Mesothelial cell of epicardium (in vitro differentiated cells): ENCODE measurements at places on chromosomes 3 and 15. TPM values are rescaled to one million over a fixed set of nuclear protein-coding genes. Genes with fewer than 3 reads are reported as not detected.

CHL1 gene
- total RNA-seq = not detected in 3 replicates

PROS1 gene
- 15.4 to 16.9 TPM (median 16.0 TPM) in 3 replicates for total RNA-seq

DNA sequence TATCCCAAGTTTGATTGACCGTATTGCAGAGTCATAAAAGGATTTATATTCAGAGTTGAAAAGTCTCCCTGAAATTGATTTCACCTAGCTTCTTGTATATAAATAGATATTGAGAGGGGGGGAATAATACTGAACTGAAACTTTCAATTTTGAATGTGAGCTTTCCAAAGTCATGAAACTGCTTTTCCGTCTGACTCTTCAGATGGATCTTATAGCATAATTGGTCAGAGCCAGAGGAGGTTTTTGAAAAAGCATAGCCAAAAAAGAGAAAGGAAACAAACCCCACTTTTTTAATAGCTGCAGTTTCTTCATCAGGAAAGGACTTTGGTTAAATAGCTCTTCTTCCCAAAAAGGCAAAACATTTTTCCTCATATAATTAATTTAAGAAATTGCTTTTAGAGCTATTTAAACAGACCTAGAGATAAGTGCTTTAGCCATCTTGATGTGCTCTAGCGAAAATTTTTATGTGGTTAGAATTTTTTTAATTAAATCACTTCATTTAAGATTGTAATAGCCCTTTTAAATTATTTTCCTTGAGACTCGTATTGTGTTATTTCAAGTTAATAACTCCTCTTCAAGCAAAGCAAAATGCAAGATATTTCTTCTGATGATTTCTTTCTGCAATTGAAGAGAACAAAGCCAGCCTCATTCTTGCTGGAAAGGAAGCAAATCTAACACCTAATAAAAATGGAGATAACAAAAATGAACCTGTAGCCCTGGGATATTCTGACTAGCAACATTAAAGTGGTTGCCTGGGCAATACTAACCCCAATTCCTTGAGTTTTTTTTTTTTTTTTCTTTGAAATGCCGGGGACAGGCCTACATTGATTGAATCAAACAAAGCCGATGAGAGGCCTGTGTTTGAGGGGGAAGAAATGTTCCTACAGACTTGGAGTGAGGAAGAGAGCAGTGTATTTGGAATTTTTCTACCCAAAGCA is 173.6 kb downstream of the PTPRG start:
- H3K36me3 ChIP-seq = no peaks in the 10 kb centered on the region
- peak overlapping the region; percentile 67 for H3K27ac ChIP-seq
- H3K4me1 ChIP-seq = peaks cover 27% of the 10 kb centered on the region

DNA sequence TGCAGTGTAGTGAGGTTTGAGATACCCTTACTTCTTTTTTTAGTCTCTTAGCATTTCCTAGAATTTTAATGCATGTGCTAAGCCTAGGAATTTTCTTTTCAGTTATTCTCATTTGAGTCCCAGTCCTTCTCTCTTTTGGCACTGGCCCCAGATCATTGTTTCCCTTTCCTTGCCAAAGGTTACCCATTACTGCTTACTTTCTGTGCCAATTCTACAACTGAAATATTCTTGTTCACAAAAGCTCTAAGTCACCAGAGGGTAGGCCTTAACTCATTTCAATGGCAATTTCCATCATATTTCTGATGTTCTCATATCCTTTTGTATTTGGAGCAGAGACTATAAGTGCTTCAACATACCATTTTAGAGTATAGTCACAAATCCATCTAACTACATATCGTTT is 199.6 kb upstream of the CBLB start:
- H3K4me3 ChIP-seq = no peak overlapping the region
- no peak for DNase-seq
- no peak overlapping the region for H3K27ac ChIP-seq
- no peaks in the 10 kb centered on the region for H3K27me3 ChIP-seq
- no peaks in the 10 kb centered on the region for H3K4me1 ChIP-seq
- H3K36me3 ChIP-seq = peaks cover 21% of the 10 kb centered on the region

DNA sequence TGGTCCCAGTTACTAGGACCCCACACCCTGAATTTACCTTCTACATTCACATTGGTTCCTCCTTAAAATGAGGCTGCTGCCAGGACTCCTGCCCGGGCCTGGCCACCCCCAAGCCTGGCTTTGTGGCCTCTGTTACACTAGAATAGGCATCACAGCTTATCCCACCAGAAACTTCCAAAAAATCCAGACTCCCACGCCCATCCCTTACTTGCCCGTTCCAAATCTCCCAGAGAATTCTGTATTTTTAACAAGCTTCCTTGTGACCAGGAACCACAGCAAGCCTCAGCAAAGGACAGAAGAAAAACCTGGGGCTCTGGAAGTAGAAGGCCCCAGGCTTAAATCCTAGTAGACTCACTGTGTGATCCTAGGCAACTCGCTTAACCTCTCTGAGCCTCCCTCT is 36.0 kb upstream of the SLC6A1 start:
- H3K4me1 ChIP-seq = no peaks in the 10 kb centered on the region
- DNase-seq = no peak
- H3K27ac ChIP-seq = no peak overlapping the region
- H3K4me3 ChIP-seq = no peak overlapping the region
- H3K27me3 ChIP-seq = peaks cover 67% of the 10 kb centered on the region

GRCh38 chr3:104429727-104430126 is 937.0 kb upstream of the ALCAM start:
- no peak overlapping the region for H3K4me3 ChIP-seq
- DNase-seq = no peak
- no peak overlapping the region for H3K27ac ChIP-seq
- H3K27me3 ChIP-seq = no peaks in the 10 kb centered on the region
- H3K4me1 ChIP-seq = peaks cover 9% of the 10 kb centered on the region

DNA sequence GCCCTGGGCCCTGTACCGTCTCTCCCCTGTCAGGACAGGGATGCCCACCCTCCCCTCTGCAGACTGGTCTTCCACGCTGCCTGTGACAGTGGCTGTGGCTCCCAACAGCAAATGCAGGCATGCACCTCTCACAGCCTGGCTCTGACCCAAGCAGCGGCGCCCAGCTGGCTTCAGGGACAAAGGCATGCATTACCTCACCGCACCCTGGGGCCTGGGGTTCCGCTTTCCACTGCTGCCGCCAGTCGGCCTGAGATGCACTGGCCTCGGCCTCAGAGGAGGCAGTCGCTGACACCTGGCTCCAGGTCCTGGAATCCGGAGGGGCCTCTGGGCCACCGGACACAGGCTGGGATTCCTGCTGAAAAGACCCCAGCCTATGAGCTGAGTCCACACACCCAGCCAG is 70.3 kb downstream of the SCN5A start:
- no peak overlapping the region for H3K4me3 ChIP-seq
- H3K4me1 ChIP-seq = peaks cover 5% of the 10 kb centered on the region
- no peak for DNase-seq
- H3K36me3 ChIP-seq = no peaks in the 10 kb centered on the region
- peaks cover 4% of the 10 kb centered on the region for H3K27me3 ChIP-seq
- H3K27ac ChIP-seq = no peak overlapping the region

- H3K4me1 ChIP-seq = no peaks in the 10 kb centered on the region
- H3K4me3 ChIP-seq = no peak overlapping the region
- no peak overlapping the region for H3K27ac ChIP-seq
- no peak for DNase-seq
Measured at GRCh38 chr15:42138968-42139386, 17.5 kb downstream of the PLA2G4F start.

DNA sequence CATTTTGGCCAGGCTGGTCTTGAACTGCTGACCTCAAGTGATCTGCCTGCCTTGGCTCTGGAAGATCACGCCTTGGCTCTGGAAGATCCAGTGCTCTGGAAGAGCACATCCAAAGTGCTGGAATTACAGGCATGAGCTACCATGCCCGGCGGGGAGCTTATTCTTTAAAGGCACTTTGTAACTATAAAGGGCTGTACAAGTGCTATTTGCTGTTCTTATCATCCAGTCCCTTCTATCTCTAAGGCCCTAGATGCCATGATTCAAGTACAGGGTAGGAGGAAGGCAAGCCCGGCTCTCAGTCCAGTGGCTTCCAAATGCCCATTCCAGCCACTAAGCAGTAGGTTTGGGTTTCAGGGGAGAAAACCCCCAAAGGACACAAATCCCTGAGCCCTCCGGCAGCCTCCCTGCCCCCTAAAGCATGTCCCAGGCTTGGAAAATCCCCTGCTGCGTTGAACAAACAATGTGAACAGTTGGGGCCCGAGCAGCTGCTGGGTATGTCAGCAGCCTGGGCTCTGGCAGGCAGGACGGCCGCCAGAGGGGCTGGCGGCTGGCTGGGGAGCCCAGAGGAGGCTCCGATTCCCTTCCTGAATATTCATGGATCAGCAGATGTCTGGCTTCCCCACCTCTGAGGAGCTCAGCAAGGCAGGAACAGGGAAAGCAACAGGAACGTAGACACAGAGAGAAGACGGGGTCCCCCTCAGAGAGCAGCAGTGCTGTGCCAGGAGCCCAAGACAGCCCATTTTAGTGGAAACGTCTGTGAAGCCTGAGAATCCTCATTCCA is 7.7 kb downstream of the IGDCC4 start:
- peaks cover 28% of the 10 kb centered on the region for H3K4me1 ChIP-seq
- H3K27ac ChIP-seq = peak overlapping the region; percentile 88
- no peaks in the 10 kb centered on the region for H3K27me3 ChIP-seq
- no peaks in the 10 kb centered on the region for H3K36me3 ChIP-seq
- peak; percentile 51 for DNase-seq

DNA sequence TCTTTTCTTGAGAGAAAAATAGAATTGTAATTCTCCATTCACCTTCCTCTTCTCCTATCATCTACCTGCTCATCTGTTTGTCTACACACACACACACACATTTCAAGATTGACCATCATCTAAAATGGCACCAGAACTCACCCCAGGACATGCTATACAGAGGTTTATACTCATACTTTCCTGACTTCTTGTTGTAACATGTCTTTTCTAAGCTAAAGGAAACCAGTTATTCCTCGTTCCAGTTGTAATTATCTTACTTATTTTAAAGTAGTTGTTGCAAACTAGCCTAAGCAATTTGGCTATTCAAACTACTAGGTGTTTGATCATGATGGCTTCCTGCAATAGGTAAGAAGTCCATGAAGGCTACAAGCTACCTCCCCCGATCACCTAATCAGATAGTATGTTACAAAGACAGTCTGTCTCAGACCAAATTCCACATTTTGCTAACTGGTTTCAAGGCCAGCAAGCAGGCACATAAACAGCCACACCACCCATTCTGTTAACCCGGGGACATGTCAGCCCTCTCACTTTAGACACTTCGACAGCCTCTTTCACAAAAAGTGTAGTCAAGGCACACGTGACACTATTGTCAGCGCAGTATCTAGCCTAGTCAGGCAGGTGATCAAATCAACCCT is 189.7 kb downstream of the SHQ1 start:
- no peak overlapping the region for H3K27ac ChIP-seq
- no peaks in the 10 kb centered on the region for H3K36me3 ChIP-seq
- DNase-seq = no peak

- peaks cover 7% of the 10 kb centered on the region for H3K4me1 ChIP-seq
- H3K4me3 ChIP-seq = no peak overlapping the region
- H3K27ac ChIP-seq = no peak overlapping the region
- H3K36me3 ChIP-seq = no peaks in the 10 kb centered on the region
Measured at GRCh38 chr3:171315919-171316318, 144.3 kb downstream of the TNIK start.
